ENCODE measurements at places on chromosomes 1 and 21.

DNA sequence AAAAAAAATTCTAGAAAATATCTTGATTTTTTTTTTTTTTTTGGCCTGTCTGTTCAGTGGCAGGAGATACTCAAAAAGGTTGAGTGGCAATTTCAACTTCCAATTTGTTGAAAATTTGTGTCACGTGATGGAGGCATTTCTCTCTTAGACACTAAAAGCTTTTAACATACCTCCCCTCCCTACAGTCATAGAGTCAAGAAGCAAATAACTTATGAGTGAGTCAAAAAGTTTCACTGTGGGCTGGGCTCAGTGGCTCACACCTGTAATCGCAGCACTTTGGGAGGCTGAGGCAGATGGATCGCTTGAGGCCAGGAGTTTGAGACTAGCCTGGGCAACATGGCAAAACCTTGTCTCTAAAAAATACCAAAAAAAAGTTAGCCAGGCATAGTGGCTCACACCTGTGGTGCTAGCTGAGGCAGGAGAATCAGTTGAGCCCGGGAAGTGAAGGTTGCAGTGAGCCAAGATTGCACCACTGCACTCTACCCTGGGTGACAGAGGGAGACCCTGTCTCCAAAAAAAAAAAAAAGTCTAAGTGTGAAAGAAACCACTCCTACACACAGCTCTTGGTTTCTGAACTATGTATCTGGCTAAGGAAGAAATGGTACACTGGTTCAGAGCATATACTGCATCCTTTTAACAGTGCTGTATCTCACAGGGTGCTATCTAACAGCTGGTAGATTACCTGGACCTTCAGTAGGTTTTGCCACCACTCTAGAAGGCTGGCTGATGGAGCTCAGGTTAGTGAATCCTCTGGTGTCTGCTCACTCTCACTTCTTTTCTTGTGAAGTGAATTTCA is 11.6 kb upstream of the BSDC1 start:
- no peak for DNase-seq

DNA sequence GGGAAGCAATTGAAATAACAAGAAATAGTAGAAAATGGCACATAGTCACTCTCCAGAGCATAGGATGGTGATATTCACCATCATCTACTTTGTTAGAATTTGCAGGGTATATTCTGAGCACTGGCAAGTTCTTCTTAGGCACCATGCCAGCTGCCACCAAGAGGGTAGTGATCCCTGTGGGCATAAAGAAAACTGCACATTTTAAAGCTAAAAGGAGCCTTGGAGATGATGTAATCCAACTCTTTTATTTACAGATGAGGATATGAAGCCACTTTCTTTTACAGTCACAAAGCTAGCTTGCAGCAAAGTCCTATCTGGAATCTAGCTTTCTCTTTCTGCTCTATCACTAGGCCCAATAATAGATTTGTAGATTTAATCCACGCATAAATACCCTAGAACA is 69.0 kb downstream of the PTGER3 start:
- DNase-seq, result no peak

- DNase-seq, result no peak
Measured at GRCh38 chr1:210565306-210565705, 236.6 kb downstream of the HHAT start.

- DNase-seq, result no peak
Measured at GRCh38 chr1:163876546-163876945, 554.8 kb downstream of the NUF2 start.

DNA sequence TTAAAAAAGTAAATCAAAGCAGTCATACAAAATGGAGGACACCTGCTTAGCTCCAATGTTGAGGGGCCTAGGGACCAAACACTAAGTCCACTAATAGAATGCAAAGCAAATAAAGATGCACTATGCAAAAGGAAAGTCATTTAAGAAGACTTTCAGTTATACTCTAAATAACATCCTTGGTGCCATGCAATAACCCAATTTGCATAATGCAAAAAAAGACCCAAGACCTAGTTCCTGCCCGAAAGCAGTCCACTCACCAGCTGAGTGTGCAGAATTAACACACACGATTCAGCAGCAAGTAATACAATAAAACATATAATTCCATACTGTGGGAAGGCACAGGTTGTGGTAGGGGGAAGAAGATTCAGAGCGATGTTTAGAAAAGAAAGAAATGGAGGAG is 101.8 kb downstream of the TGFBR3 start:
- no peak for DNase-seq

GRCh38 chr1:154223621-154224020 is 2.9 kb downstream of the UBAP2L start:
- no peak for DNase-seq

GRCh38 chr1:176531036-176531435 is 68.1 kb downstream of the PAPPA2 start:
- DNase-seq, result no peak

GRCh38 chr1:177116941-177117340 is 47.6 kb downstream of the ASTN1 start:
- DNase-seq, result no peak

- DNase-seq, result no peak
Measured at GRCh38 chr1:98048751-98049325, 128.0 kb upstream of the DPYD start.

DNA sequence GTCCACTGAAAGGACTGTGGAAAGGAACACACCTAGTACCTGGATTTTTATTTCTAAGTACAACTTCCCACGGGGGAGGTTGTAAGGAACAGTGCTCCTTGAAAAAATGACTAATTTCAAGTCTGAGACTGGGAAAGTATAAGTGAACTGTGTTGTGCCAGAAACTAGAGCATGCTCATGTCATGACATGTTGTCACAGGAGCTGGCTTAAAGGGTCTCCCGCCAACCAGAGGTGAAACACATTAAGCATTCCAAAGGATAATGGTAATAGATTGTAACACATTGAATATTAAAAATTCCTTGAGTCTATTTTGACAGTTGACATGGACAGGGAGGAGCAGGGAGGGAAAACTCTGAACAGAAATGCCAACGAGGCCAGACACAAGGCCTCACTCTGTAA is 6.3 kb downstream of the ATP2B4 start:
- DNase-seq, result no peak

DNA sequence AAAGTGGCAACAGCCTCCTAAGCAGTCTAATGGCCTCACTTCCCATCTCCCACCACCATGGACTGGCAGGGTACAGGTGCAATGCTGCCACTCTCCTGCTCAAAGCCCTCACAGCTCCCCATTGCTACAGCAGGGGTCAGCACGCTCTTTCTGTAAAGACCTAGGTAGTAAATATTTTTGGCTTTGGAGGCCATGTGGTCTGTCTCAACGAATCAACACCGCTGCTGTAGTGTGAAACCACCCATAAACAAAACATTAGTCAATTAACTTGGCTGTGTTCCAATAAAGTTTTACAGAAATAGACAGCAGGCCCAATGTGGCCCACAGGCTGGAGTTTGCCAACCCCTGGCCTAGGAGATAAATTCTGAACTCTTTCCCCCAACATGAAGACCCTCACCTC is 44.6 kb upstream of the TMEM125 start:
- DNase-seq, result no peak

GRCh38 chr21:45763074-45763473 is 119.5 kb downstream of the PCBP3 start:
- DNase-seq, result no peak

DNA sequence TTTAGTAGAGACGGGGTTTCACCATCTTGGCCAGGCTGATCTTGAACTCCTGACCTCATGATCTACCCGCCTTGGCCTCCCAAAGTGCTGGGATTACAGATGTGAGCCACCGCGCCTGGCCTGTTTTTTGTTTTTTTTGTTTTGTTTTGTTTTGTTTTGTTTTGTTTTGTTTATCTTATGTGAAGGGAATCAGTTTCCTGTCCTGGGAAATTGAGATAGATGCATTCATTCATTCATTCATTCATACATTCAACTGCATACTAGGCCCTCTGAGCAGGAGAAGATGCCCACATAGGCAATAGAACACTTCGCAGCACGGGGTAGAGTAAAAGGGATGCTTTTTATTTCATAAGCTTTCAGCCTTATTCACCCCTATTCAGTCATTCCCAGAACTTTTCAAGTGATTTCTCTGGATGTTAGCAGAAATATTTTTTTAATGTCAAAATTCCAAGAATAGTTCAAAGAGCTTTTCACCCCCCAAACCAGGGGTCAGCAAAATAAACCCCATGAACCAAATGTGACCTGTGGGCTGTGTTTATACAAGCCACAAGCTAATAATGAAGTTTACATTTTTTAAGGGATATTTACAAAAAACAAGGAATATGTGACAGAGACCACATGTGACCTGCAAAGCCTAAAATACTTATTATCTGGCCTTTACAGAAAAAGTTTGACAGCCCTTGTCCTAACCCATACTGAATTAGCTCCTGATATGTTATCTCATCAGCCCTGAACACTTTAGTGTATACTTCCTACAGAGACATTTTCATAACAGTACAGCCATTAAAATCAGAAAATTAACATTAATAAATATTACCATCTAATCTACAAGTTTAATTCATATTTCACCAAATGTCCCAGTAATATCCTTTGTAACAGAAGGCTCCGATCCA is 127.1 kb downstream of the MAST2 start:
- no peak for DNase-seq

DNA sequence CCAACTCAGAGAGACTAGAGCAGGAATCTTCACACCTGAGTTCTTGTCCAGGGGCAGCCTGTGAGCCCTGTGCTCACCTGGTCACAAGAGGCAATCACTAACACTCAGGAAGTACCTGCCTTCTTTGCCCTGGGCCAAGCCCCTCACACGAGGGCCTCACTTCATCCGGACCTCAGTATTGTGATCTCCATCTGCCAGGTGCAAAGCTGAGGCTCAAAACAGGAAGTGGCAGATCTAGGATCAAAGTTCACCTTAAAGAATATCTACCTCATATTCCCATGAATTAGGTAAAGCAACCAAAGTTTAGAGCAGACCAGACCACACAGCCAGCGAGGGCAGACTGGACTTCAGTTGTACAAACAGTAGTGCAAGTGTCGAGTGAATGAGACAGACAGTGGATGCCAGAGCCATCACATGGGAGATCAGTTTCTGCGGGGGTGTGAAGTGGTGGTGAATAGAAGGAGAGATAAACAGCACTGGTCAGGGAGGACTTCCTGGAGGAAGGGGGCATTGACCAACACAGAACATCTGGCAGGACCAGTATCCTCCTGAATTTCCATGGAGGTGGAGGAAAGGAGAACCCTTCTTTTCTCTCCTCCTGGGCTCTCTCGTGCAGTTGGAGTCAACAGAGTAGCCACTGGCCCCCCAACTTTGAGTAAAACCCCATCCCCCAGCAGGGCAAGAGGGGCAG is 116.6 kb upstream of the ZBTB40 start:
- DNase-seq, result no peak

GRCh38 chr1:173093691-173094445 is 43.1 kb upstream of the TNFSF18 start:
- DNase-seq, result no peak

DNA sequence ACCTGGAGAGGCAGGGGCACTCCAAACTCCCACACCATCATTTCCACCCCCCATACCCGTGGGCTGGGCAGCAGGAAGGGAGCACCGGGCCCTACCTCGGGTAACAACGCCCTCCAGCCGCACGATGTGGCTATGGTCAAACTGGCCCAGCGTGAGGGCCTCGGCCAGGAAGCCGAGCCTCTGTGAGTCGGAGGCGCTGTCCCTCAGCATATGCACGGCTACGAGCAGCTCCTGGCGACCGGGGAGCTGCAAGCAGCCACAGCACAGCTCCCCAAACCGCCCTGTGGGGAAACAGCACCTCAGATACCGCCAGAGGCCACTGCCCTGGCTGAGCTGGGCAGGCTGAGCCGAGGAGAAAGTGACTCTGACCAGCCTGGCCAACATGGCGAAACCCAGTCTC is 29.2 kb downstream of the CDCA8 start:
- no peak for DNase-seq

- no peak for DNase-seq
Measured at GRCh38 chr1:51564124-51564523, 45.1 kb upstream of the EPS15 start.

DNA sequence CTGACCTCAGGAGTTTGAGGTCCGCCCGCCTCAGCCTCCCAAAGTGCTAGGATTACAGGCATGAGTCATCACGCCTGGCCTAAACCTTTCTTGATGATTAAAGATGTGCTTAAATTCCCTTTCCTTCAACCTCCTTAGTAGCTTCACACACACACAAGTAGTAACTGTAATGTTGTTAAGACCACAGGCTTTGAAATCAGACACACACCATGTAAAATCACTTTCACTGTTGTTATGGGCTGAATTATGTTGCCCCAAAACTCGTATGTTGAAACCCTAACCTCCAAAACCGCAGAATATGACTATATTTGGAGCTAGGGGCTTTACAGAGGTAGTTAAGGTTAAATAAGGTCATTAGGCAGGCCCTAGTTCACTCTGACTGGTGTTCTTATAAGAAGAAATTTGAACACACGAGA is 180.2 kb downstream of the NR5A2 start:
- no peak for DNase-seq

DNA sequence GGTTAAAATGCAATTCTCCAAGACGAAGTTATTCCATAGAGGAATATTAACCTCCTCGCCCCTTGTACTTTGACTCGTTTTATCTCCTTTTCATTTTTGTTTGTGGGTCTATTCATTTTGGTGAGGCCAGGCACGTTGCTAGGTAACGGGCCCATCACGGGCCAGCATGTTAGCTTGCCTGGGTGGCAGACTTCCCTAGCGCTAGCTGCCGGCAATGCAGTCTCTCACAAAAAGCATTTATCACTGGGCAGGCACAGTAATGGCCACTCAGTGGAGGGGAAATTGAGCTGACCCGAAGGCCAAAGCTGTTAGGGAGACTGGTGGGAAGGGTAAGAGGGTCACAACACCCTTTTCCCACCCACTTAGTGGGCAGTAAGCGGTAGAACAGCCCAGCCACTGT is 234.4 kb upstream of the FOXD3 start:
- DNase-seq, result no peak

DNA sequence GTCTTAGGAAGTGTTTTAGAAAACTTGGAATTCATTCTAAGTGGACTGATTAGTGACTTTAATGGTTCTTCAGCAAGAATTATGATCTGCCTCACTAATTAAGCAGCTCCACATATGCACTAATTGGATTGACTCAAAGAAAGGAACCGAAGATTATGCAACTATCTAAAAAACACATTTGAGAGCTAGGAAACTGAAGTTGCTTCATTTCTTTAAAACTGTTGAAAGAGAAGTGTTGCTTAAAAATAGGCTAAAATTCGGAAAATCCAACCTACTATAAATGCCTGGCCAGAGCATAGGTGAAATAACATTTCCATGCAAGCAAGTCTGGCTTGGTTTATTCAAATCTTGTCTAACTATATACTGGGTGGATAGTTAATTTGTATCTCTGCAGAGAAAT is 502.9 kb upstream of the ZRANB2 start:
- DNase-seq, result no peak

- no peak for DNase-seq
Measured at GRCh38 chr1:194537521-194537920, 1351.1 kb upstream of the B3GALT2 start.

DNA sequence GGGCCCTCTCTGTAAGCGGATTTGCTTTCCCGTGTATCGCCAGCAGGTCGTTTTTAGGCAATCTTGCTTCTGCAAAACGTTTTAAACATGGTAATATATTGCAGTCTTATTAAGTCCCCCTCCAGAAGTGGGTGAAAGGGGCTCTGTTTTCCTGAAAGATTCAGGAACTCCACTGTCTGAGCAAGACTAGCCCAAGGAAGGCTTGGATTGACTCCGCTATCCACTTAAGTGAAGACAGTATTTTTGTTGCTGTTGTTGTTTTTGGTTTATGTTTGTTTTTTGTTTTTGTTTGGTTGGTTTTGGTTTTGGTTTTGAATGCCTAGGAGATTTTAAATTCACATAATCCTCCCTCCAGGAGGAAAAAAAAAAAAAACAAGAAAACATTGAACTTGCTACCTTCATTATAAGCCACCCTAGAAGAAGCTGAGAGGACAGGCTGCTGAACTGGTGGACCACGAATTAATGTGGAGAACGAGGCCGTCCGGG is 29.1 kb upstream of the NFIA start:
- DNase-seq, result no peak

- DNase-seq, result no peak
Measured at GRCh38 chr1:145795257-145795881, 28.5 kb downstream of the RNF115 start.
